ENCODE measurements at places on chromosomes 3 and 15.
A peak's percentile ranks its signal among the peaks of the same experiment; 100 is the strongest.

GRCh38 chr3:111227216-111227615 lies 155.6 kb downstream of the NECTIN3 start:
- no peak for DNase-seq

DNA sequence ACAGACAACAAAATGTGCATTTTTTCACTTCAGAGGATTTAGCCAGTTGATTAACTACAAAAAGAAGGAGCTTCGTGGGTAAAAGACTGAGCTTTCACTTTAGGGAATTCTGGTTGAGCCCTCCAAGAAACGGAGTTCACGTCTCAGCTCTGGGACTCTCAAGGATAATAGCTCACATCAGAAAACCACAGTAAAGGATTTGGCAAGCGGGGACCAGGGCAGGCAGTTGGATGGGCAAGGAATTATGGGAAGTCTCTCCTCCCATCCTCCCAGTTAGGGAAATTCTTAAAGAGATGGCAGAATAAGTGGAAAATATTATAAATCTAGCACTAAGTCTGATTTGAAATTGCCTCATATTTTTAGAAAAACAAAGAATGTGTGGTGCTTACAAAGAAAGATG lies 188.3 kb upstream of the EOMES start:
- DNase-seq, result no peak

DNA sequence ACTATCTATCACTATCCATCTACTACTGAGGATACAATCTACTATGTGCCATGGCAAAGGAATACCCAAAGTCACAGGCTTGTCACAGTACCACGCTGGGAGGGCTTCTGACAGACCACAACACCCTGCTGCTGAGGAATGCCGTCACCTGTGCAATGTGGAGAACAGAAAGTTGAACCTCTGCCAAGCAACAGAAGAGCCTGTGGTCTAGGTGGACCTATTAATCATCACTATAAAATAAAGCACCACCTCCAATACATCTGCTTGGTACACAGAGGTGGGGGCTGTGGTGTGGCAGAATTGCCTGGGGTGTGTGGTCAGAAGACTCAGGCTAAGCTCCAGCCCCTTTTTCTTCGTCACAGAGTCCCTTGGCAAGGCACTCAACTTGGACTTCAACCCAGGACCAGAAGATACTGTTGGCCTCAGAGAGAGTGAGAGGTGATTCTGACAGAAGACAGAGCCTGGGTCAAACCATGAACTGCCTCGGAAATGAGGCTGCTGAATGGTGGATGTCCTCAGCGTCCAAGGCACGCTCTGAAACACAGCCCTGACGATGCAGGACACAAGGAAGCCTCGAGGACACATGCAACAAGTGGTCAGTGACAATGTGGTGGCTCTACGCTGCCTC lies 189.4 kb upstream of the CHRNA7 start:
- no peak for DNase-seq

- no peak for DNase-seq
Observed at GRCh38 chr3:150602426-150603152, 532 bp upstream of the SELENOT start.

DNA sequence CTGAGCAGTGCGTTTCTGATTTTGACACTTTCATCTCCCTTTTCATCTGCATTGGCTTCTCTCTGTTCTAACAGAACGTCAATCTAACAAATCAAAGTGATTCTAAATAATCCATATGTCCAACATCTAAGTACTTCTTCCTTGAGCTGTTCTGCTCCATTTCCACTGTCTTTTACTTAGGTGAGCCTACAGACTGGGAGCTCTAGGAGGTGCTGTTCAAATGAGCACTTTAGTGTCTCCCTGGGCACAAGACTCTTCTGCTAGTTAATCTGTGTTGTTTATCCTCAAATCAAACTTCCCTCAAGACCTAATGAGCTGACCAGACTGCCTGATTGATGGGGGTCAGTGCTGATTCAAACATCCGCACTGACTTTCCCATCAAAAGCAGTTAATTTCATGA lies 408.1 kb downstream of the WDR72 start:
- no peak for DNase-seq

GRCh38 chr15:80530737-80531365 lies 126.7 kb downstream of the ARNT2 start:
- no peak for DNase-seq

- DNase-seq, result no peak
Observed at GRCh38 chr15:52150871-52151270, 38.3 kb upstream of the BCL2L10 start.

GRCh38 chr15:36008719-36009118 lies 462.8 kb upstream of the DPH6 start:
- no peak for DNase-seq

DNA sequence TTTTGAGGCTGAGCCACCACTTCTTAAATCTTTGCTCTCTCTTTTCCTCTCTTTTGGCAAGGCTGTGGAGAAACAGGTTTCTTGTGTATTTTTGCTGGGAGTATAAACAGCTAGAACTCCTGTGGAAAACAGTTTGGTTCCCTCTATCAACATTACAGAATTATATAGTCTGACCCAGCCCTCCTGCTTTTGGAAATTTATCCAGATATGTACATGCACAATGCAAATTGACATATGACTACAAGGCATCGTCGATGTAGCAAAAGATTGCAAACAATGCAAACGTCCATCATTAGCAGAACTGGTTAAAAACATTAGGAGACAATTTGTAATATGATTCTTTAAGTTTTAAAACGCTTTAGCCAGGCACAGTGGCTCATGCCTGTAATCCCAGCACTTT lies 12.5 kb upstream of the MYO1E start:
- DNase-seq, result no peak

GRCh38 chr15:38367476-38367875 lies 86.5 kb upstream of the FAM98B start:
- no peak for DNase-seq

GRCh38 chr3:14811684-14812083 lies 7.1 kb upstream of the FGD5 start:
- no peak for DNase-seq

- DNase-seq, result no peak
Observed at GRCh38 chr3:9808345-9809037, 1.6 kb upstream of the TTLL3 start.

DNA sequence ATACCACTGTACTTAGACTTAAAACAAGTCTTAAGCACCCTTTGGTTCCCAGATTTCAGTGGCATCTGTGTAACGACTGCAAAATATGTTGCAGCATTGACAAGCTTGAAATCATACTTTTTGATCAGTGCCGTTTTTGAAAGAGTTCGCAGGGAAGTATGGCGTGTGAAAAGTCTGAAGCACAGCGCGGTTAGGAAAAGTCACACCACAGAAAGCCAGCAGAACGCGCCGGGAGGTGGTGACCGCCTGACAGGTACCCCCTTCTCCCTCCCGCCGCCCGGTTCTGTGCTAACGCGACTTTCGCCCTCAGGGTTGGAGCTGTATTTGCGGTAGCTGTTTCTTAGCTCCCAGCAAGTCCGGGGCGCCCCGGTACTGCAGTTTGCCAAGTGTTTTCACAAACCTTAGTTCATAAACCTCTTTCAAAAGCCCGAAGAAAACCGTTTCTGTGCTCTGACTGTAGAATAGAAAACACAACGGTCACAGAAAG lies 481 bp upstream of the CRYBG3 start:
- DNase-seq, result peak; percentile 37

DNA sequence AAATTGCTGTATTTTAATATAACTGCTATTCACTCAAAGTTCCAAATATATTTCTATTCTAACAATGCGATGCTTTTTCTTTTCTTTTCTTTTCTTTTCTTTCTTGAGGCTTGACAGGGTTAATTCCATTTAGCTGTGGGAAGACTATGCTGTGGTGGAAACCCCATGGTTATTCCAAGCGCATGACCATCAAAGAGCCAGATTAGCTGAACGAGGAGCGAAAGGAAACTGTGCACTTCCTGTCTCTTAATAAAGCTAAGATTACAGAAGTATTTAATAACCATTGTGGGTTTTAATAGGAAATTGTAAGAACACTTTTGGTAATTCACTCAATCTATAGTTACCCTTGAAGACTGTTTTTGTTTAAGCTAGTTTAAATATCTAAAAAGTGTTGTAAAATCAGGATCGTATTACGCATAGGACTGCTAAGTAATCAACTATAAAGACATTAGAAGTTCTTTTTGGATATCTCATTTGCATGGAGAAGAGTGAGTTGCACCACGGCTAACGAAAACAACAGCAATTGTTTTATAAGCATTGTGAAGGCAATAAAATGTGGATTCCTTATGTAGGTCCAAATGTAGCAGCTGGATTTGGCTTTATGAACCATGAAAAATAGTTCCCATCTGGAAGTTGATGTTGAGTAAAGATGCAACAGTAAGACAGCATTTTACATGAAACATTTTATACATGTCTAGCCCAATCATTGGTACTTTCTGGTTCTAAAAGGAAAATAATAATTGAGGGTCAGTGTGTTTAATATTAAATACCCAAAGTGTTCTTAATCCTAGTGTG lies 105.4 kb downstream of the ZIC1 start:
- no peak for DNase-seq

DNA sequence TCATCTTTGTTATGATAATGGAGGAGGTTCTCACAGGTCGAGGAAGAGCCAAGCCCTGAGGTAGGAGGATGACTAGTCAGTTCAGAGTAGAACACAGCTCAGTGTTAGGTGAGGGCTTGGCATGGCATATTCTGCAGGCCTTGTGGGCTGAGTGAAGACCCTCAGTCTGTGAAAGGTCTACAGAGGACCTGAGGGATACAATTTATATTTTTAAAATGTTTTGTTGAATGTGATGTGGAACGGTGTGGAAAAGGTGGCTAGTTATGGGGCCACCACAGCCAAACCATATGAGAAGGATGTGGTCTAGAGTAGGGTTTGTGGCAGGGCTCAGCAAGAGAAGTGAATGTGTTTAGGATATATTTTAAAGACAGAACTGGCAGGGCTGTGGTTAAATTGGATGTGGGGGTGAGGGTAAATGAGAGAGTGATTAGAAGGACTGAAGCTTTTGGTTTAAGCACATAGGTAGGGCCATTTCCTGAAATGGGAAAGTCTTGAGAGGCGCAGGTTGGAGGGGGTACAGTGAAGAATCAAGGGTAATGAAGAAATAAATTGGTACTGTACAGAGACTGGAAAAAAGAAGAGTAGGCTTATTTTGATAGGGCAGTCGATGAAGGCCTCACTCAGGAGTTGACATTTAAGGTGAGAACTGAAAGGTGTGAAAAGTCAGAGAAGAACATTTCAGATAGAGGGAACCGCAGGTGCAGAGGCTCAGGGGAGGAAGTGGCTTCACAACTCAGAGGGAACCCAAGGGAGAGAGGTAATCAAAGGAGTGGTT lies 60.5 kb downstream of the SPTSSB start:
- DNase-seq, result peak; percentile 42

- DNase-seq, result no peak
Observed at GRCh38 chr3:8286086-8286485, 215.5 kb upstream of the LMCD1 start.

DNA sequence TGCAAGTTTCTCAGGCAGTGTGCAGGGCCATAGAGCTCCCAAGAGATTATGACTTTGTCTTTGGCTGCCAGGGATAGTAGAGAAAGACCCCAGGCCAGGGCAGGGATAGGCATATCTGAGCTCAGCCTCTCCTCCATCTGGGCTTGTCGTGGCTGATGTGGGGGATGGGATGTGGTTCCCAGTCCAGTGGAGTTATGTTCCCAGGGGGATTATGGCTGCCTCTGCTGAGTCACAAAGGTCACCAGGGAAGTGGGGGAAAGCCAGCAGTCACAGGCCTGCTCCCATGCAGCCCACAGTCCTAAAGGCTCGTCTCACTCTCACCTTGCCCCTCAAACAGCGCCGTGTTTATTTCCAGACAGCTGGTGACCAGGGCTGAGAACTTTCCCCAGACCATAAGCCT lies 354.9 kb downstream of the SI start:
- no peak for DNase-seq

DNA sequence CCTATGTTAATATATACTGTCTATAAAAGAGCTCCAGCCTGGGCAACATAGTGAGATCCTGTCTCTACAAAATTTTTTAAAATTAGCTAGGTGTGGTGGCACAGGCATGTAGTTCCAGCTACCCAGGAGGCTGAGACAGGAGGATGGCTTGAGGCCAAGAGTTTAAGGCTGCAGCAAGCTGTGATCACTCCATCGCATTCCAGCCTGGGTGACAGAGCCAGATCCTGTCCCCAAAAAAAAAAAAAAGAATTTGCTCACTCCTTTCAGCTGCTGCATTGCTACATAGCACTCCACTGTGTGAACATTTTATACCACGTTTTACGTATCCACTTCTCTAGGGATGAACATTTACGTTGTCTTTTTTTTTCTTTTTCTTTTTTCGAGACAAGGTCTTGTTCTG lies 6.0 kb upstream of the TSEN2 start:
- DNase-seq, result no peak

DNA sequence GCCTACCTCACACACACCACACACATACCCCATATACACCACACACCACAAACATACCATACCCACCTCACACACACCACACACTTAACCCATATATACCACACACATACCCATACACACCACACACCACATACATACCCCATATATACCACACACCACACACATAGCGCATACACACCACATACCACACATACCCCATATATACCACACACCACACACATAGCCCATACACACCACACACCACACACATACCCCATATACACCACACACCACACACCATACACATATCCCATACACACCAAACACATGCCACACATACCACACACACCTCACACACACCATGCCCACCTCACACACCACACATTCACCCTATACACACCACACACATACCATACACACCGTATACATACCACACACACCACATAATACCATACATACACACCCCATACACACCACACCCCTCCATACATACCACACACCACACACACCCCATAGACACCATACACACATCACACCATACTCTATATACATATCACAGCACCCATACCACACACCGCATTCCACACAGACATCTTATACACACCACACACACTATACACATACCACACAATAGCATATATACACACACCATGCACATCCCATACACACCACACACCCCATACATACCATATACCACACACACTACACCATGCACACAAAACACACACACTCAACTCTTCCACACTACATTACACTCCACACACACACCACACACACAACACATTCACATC lies 29.5 kb downstream of the APBA2 start:
- no peak for DNase-seq

GRCh38 chr15:29031502-29032228 lies 145.9 kb downstream of the APBA2 start:
- DNase-seq, result no peak

DNA sequence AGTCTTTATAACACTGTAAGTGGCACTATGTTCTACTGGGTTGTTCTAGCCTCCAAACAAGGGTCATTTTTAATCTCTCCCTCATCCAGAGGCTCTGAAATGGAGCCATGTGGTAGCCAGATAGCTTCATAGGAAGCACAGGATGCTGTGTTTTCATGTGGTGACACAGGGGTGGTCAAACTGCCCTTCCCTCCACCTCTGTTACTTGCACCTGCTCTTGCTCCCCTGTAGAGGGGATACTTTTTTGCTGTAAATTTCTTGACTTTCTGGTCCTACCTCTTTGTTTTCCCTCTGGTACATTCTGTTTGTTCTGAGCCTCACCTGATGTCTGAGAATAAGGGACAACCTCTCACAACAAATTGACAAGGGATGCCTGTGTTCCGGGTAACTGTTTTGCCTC lies 76.8 kb downstream of the EPHB1 start:
- DNase-seq, result no peak

GRCh38 chr15:40296561-40297230 lies 11.0 kb downstream of the PLCB2 start:
- DNase-seq, result no peak

- no peak for DNase-seq
Observed at GRCh38 chr3:19420159-19420558, 271.8 kb downstream of the KCNH8 start.

- DNase-seq, result no peak
Observed at GRCh38 chr15:68380456-68380855, 51.5 kb downstream of the ITGA11 start.

Data from stimulated activated CD4-positive, alpha-beta T cell treated with anti-CD3 and anti-CD28 coated beads, TNF-alpha, amount 100 ng/mL, for 24 hours (primary cell).